Stimulated activated CD4-positive, alpha-beta T cell treated with anti-CD3 and anti-CD28 coated beads, Interleukin-15, amount 100 ng/mL, for 1 hour (primary cell): ENCODE measurements at places on chromosomes 5 and 9.

DNA sequence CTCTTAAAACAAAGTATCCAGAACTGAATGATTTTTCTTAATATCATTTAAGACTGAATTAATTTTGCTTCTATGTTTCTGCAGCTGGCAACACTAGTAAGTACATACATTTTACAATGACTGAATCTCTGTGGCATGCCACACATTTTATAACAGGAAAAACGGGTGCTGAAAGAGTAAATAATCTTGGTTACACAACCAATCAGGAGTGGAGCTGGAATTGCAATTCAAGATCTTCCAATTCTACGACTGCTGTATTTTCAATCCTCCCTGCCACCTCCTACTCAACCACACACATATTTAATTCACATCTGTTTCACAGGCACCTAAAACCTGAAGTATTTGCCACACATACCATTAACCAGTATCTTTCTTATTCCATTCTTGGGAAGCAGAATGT, 52.7 kb upstream of the NR5A1 start:
- DNase-seq, result no peak

- DNase-seq, result no peak
These were observed 128.0 kb upstream of the GABRP start for GRCh38 chr5:170655476-170655875.

- DNase-seq, result no peak
These were observed 22.6 kb downstream of the TMEM267 start for GRCh38 chr5:43461066-43461465.

DNA sequence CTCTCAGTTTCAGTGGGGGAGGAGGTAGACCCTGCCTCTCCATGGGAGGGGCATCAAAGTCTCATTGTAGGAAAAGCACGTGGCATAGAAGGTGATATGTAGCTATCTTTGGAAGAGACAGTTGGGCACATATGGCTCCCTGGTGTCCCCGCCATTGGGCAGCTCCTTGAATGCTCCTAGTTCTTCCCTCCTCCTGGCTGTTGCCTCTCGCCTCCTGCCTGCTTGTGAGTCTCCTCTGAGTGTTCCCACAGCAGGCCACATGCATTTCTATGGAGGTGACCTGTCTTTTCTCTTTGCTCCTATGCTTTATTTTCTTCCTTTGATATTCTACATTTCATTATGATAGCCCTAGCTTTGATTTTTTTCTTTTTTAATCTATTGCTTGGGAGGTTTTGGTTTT, 138.5 kb downstream of the ARHGAP26 start:
- no peak for DNase-seq

- no peak for DNase-seq
These were observed 2.4 kb upstream of the SNX2 start for GRCh38 chr5:122772446-122772845.

GRCh38 chr5:6843821-6844220, 130.6 kb downstream of the TENT4A start:
- DNase-seq, result no peak

- DNase-seq, result no peak
These were observed 76.1 kb upstream of the SAP30L start for GRCh38 chr5:154369682-154370081.

DNA sequence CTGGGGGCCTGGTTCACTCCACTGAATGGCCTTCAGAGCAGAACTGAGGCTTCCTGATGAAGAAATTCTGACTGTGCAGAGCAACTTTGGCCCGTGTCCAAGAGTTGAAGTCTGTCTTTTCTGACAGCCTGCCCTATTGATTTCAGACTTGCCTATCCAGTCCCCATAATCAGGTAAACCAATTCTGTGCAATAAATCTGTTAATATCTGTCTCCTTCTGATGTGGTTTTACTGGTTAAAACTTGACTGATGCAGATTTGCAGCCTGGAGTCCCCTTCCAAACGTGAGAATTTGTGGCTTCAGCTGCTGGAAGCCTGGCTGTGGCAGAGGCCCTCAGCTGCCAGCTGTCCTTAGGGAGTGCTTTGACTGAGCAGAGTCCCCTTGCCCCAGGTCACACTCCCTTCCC, 283.9 kb upstream of the ANKRD55 start:
- DNase-seq, result no peak

DNA sequence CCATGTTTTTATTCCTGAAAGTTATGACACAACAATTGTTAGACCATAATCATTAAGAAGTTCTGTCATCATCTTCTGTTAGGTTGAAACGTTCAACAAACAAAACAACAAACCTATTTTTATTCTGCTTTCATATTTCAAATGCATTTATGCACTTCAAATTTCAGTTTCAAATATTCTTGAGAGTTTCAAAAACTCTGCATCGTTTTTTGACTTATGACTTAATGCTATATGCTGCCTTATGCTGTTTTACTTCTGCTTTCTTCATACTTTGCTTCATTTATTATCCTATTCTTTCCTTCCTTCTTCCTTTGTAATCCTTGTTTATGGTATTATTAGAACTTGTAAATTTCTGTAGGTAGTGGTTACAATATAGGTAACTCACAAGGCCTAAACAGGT, 95.0 kb downstream of the PCSK1 start:
- no peak for DNase-seq

DNA sequence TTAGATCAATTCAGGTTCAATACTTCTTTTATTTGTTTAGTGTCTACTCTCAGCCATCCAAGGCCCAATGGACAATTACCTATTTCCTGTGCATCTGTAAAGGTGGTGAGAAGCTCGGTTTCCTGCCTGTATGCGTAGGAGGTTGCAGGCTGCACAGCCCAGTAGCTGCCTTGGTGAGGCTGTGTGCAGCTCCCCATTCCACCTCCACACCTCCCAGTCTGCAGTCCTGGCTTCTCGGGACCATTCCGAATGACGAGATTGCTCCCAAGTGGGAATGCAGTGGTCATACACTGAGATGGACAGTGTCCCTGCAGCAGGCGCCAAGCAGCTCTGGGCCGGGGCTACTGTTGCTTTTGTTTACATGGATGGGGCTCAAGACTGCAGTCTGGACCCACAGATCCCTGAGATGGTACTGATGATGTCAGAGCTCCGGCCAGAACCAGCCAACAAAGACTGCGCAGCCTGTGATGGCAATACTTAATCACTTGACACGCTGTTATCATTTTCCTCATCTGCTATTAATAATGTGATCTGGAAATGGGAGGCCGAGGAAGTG, 206.1 kb upstream of the IRX1 start:
- DNase-seq, result no peak

- DNase-seq, result no peak
These were observed 35.0 kb upstream of the GPR21 start for GRCh38 chr9:122998448-122998847.

DNA sequence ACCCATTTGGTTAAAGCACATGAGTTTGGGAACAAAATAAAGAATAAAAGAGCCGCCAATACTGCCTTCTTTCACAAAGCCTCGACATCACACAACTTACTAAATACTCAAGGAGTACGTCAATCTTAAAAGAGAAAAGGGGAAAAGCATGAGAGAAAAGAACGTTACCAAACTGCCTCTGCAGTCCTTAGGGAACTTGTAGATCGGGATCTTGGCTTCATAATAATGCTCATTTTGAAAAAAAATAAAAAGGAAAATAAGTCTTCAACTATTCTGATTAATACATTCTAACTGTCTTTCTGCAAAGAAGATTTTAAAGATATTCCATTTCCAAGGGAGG, 618.4 kb downstream of the PDE4D start:
- no peak for DNase-seq

DNA sequence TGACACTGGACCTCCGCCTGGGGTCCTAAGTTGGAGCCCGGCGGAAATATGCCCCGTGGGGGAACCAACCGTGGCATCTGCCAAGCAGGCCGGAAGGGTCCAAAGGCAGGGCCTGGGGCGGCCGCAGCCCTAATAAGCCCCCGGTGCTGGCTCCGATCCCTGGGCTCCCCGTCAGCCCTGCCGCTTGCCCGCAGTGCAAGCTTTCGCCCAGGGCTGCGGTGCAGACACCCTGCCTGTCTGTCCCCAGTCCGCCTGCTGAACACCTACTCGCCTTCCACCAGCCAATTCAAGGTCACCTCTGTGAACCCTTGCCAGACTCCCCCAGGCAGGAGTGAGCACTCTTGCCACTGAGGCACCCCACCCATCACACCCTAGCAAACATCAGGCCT, 502 bp upstream of the PTGR1 start:
- DNase-seq, result no peak

GRCh38 chr9:68969538-68969937, 44.4 kb downstream of the PRKACG start:
- no peak for DNase-seq

GRCh38 chr9:129182122-129182521, 4.1 kb upstream of the IER5L start:
- no peak for DNase-seq

GRCh38 chr9:5402217-5402616, 35.5 kb downstream of the PLGRKT start:
- DNase-seq, result no peak

DNA sequence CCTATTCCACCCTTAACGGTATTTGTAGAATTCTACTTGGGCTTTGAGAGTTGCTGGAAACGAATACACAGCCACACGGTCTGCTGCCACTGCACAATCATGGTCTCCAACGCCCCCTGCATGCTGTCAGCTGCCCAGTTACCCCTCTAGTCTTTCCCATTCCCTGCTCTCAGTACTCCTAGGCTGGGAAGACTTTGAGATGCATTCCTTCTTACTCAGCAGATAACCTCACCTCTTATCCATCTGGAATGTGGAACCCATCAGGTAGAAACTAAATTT, 92.8 kb downstream of the ANKH start:
- no peak for DNase-seq

DNA sequence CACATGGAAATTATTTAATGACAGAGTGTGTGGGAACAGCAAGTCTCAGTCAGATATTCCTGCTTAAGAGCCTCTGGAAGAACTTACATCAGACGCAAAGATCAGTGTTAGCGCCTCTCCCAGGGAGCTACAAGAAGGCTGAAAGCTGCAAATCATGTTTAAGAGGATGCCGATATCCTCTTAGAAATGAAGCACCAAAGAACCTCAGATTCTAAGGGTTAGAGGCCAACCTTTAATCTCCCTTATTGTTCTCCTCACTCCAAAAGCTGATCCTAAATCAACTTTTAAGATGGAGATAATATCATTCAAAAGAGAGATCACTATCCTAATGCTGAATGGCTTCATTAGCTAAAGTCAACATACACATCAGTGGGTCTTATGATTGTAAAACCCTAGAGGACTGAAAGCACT, 160.6 kb downstream of the NFIB start:
- no peak for DNase-seq

- no peak for DNase-seq
These were observed 6.1 kb upstream of the PHF19 start for GRCh38 chr9:120882935-120883607.

DNA sequence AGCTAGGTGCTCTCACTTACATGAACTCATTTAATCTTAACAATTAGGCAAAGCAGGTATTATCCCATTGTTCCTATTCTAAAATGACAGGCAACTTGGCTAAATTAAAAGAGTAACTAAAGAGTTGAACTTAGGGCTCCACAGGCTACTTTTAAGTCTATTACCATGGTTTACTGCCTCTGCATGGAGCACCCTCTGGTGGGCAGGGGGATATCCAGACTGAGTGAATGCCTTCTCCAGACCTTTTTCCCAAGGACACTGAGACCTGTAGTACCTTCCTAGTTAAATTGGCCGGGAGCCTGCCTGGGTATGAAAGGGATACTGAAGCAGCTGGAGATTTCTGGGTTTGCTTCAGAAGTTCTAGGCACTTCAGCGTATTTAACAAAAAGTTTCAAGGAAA, 238.1 kb downstream of the ELAVL2 start:
- no peak for DNase-seq

DNA sequence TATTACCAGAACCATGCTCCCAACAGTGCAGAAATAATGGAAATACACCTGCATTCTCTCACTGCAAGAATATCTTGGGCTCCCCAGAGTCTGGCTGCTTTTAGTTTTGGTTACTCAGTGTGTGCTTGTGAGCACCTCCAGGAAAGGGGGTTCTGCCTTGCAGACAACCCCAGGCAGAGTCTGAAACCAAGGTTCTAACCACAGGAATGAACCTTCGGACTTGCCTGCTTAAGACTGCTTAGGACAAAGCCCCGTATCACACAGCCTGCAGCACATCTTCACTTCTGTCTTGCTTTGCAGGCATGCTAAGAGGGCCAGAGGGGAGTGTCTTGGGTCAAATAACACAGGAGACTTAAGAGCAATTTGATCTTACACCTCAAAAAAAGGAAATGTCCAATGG, 94.8 kb upstream of the SPATA31C2 start:
- DNase-seq, result no peak

DNA sequence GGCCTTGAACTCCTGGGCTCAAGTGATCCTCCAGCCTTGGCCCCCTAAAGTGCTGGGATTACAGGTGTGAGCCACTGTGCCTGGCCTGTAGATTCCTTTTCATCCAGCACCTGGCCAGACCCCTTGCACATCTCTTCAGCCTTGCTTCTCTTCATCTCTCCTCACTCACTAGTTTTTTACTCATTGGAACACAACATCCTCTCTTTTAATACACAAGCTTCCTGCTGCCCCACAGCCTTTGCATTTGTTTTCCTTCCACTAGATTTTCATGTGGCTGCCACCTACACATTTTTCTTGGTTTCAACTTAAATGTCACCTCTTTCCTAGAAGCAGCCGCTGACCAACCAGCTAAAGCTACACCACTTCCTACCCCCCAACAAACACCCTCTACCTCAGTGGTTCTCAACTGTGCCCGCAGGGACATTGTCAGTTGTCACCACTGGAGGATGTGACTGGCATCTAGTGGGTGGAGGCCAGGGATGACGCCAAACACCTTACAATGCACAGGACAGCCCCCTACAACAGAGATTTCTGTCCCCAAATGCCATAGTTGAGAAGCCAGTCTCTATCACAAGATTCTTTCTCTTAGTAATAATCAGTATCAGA, 33.7 kb downstream of the HAVCR1 start:
- DNase-seq, result no peak

GRCh38 chr5:133366438-133366837, 245.9 kb downstream of the FSTL4 start:
- no peak for DNase-seq

- DNase-seq, result no peak
These were observed 68.7 kb downstream of the RETREG1 start for GRCh38 chr5:16548115-16548514.

DNA sequence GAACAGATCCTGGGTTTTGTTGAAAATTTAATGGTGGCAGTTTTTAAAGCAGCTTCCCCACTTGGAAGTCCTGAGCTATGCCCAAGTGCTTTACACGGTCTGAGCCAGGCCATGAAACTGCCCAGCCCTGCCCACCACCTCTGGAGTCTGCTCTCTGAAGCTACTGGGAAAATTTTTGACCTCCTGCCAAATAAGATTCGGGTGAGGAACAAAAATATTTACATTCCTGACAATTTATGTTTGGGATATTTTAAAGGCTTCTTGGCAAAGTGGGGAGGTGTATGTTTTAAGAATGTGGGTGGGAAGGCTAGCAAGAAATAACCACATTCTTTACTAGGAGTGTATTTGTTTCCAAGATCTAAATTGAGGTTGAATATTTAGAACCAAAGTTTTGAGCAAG, 50.0 kb downstream of the HACD4 start:
- no peak for DNase-seq

DNA sequence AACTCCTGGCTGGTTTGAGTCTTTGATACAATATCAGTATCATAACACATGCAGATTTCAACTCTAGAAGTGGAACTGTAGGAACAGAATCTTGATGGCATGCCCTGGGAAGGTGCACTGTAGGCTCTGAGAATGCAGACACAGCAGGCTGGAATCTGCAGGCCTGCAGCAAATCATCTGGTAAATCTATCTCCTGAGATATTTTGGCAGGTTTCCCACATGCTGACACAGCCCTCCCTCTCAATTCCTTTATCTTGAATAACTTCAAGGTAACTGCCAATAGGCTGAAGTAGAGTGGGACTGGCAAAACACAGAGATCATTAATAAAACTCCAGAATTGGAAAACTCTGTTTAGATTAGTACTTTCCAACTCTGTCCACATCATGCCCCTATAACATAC, 177.8 kb upstream of the PCSK5 start:
- no peak for DNase-seq
